ENCODE measurements at places on chromosomes 11 and 22. TPM values are rescaled to one million over a fixed set of nuclear protein-coding genes. Genes with fewer than 3 reads are reported as not detected.

APOL3 gene
- polyA plus RNA-seq, result 11.8 TPM

OOSP1 gene
- not detected for polyA plus RNA-seq

WT1 gene
- 0.53 TPM for polyA plus RNA-seq

OR6T1 gene
- polyA plus RNA-seq, result not detected

ANGPTL5 gene
- polyA plus RNA-seq, result not detected

Data from pancreas (tissue), 10 donors.